Activated CD8-positive, alpha-beta memory T cell treated with anti-CD3 and anti-CD28 coated beads for 1 hour (primary cell): ENCODE measurements at places on chromosomes 2 and 18.

DNA sequence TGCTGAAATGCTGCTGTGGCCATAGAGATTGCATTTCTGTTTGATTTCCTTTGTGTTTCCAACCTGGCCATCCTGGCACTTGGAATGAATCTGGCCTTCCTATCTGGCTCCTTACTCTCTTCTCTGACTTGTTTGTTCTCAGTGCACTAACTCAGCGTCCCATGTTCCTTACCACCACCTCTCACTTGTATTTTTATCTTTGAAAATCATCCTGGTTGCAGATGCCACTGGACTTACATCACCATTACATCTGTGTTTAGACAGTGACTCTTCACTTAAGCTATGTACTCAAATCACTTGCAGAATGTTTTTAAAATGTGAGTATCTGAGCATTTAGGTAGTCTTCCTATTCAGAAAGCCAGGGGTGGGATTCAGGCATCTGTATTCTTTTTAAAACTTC, 239.5 kb downstream of the WDR7 start:
- DNase-seq, result no peak

DNA sequence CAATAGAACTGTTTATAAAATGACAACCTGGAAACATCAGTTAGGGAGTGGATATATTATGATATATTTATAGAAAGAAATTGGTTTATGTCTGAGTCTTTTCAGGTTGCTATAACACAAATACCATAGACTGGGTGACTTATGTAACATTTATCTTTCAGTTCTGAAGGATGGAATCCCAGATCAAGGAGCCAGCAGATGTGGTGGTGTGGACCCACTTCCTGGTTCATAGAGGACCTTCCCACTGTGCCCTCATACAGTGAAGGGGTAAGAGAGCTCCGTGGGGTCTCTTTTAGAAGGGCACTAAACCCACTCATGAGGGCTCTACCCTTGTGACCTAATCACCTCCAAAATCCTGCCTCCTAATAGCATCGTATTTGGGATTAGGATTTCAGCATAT, 86.7 kb downstream of the BCL2 start:
- DNase-seq, result no peak

- no peak for DNase-seq
Observed at GRCh38 chr2:69147841-69148533, 135.0 kb downstream of the ANTXR1 start.

DNA sequence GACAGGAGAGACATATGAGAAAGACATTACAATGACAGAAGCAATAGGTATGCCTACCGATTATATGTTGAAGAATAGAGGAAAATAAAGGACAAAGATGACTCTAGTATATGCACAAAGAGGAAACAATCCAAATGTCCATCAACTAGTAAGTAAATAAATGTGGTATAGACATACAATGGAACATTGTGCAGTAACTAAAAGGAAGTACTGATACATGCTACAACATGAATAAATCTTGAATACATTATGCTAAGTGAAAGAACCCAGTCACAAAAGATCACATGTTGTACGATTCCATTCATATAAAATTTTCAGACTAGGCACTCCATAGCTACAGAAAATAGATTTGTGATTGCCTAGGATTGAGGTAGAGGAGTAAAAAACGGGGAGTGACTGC, 28.5 kb upstream of the PGAP1 start:
- DNase-seq, result no peak

GRCh38 chr2:24515831-24516230, 24.8 kb downstream of the NCOA1 start:
- no peak for DNase-seq
